ENCODE measurements at places on chromosomes 12 and 14.

- no peak for DNase-seq
Observed at GRCh38 chr12:79115743-79116142, 251.2 kb downstream of the SYT1 start.

- DNase-seq = no peak
Observed at GRCh38 chr14:100320157-100320856, 2.8 kb upstream of the SLC25A47 start.

DNA sequence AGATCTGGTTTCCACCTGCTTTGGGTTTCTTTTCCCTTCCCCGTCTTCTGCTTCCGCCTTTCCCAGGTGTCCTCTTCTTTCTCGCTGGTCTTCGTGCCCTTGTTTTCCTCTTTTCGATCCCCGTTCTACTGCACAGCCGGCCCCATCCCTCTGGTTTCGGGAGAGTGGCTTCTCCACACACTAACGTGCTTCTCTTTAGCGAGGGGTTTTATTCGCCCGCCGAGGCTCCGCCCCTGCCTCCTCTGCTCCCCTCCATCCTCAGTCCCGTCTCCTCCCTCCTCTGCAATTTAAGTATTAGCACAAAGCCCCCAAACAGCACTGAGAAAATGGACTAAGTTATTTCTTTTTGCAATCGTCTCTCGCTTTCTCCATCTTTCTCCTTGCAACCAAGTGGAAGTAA is at the start of gene SLC7A8:
Gene SLC7A8 (minus strand): TSS at position 182 of the 400 bp plus-strand sequence. CDS start 746 bp downstream, outside the sequence.
- DNase-seq = peak; percentile 32

DNA sequence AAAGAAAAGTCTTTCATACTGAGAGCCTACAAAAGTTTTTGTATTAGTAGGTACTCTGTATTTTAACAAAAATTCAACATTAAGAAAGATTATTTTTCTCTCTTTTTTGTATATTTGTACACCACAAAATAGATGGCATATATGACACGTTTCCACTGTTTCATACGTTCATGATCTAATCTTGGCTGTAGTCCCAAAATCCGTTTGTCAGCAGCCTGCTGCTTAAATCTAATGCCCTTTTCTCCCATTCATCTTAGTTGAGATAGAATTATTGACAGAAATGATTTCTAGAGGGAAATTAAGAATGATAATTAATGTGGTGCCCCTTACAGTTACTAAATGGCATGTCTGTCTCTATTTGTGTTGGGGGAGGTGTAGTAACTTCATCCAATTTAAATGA is 140.7 kb upstream of the NOVA1 start:
- DNase-seq = no peak

DNA sequence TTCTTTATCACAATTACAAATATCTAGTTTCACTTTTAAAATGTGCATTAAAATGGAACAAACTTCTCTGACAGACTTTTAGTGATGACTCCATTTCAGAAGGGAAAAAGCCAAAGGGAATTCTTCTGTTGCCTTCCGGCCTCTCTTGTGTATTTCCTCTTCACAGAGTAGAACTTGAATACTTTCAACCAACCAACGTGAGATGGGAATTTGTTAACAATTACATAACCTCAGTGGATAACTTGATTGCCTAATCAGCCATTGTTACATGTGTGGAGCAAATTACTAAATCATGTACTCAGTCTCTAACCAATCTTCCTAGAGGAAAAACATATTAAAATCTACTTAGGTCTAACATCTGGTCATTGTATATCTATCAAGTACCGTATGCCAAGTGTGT is 291.1 kb downstream of the SYT1 start:
- no peak for DNase-seq

DNA sequence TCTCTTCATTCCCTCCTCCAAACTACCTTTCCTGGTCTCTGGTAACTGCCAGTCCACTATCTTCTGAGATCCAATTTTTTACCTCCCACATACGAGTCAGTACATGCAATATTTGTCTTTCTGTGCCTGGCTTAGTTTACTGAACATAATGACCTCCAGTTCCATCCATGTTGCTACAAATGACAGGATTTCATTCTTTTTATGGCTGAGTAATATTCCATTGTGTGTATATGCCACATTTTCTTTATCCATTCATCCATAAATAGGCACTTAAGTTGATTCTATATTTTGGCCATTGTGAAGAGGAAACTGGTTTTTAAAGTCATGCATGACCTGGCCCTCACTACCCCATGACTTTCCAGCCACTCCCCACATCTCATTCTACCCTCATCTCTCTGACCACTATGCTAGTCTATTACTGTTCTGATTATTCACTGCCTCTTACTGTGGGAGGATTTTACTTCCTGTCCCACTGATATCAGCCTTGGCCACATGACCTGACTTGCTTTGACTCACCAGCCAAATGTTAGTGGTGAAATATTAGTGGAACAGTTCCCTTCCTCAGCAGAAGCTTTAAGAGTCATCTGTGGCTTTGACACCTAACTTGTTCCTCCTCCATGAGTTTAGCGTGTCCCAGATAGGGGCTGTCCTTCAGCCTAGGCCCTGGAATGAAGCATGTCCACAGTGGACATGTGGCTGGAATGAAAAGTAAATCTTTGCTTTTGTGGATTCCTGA is 52.2 kb downstream of the GOLGA5 start:
- DNase-seq = peak; percentile 65

GRCh38 chr12:116710370-116711150 is 27.3 kb downstream of the SPRING1 start:
- DNase-seq = no peak

DNA sequence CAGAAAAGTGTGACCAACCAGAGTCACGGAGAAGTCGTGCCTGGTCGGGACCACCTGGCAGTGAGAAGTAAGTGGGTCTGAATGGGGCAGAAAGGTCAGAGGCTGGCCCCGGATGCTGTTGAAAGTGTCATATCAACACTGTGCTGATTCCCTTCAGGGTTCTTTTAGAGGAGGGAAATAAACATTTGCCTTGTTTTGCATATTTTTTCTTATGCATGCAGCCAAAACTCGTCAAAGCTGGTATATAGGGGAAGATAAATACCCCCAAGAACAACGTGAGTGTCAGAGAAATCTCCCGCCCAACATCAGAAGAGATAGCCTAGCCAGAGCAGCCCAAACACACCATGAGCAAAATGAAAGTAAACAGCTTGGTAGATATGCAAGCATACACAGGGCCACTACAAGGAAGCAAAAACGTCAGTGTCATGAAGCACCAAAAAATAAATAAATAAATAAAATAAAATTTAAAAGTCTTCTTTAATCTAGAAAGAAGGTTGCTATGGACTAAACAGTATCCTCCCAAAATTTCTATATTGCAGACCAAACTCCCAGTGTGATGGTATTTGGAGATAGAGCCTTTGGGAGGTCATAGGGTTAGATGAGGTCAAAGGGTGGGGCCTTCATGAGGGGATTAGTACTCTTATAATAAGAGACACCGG is 22.1 kb downstream of the EIF5 start:
- no peak for DNase-seq

DNA sequence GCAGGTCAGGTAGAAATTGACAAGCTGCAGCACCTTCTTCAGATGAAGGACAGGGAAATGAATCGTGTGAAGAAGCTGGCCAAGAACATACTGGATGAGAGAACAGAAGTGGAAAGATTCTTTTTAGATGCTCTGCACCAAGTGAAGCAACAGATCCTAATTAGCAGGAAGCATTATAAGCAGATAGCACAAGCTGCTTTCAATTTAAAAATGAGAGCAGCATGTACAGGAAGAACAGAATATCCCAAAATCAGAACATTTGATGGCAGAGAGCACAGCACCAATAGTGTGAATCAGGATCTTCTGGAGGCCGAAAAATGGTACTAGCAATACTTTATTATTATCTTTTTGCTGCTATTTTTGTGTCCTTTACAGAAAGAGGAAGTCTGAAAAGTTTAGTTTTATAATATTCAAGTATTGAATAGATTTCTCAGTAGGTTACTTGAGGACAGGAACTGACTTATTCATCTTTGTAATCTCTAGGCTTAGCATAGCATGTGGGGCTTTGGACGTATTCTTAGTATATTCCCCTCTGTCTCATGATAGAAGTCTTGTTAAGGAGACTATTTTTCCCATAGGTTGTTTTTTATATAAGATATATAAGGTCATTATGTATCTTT is 30.8 kb downstream of the BBOF1 start:
- DNase-seq = no peak

DNA sequence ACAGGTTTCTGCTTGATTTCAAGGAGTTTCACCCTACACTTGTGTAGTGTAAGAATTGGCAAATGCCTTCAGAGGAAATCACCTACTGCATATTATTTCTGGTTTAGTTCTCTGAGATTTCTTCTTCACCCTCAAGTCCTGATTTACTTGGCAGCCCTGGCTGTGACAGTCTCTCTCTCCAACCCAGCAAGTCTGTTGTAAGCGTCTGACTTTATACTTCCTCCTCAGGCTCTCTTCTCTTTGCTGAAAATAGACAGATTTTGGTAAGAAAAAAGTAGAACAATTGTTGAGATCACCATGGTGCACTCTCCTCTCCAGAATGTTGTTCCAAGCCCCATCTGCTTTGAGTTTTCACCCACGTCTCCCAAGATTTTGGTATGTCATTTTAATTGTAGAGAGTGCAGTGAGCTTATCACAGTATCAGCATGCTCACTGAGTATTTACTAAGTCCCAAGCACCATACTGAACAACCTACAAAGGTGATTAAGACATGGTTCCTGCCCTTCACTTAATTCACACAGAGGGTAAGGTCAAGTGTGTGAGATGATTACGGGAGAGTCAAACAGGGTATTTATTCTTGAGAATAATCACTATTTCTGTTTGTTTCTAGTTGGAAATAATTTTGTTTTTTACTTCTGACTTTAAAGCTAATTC is 148.7 kb downstream of the MDGA2 start:
- no peak for DNase-seq

DNA sequence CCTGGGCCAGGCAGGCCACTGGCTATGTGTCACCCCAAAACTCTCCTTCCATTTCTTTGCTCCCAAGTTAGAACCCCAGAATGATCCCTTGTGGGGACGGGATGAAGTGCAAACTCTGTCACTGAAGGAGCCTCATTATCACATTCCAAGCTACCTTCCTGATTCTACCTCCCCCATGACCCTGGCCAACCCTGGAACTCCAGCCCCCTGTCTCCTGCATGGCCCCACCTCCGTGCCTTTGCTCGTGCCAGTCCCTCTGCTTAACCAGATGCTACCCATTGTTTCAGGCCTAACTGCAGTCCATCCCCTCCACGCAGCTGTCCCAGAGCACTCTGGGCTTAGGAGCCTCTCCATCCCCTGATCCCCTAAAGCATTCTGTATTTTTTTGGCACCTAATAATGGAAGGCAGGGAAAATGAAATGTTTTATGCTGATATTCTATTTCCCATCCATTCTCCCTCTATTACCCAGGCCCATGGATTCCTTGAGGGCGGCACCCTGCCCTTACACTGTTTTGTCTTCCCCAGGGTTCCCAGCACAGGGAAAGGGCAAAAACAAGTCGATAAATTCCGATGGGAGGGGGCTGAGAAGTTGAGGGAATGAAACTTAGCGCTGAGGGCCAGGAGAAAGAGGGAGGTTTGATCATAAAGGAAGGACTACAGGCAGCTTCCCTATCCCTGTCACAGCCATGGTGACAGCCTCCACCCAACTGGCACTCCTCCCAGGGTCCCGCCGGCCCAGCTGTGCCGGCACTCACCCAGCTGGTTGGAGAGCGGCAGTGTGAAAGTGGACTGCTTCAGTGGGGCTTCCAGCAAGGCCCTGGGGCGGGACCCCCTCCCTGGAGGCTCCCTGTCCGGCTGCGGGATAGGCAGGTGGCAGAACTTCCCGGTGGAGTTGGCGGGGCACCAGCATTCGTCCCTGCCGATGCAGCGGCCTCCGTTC is 58.1 kb downstream of the ISCA2 start:
- DNase-seq = no peak

GRCh38 chr12:97293541-97293940 is 169.1 kb upstream of the RMST start:
- DNase-seq = no peak

Measured in stimulated activated naive CD8-positive, alpha-beta T cell treated with anti-CD3 and anti-CD28 coated beads, Interleukin-15, amount 100 ng/mL, for 72 hours (primary cell).